ENCODE measurements at places on chromosomes 6 and 20. TPM values are rescaled to one million over a fixed set of nuclear protein-coding genes. Genes with fewer than 3 reads are reported as not detected.

RBPJL gene
- not detected for total RNA-seq

HLA-F gene
- 717 TPM for total RNA-seq

TREM1 gene
- not detected for total RNA-seq

DNA sequence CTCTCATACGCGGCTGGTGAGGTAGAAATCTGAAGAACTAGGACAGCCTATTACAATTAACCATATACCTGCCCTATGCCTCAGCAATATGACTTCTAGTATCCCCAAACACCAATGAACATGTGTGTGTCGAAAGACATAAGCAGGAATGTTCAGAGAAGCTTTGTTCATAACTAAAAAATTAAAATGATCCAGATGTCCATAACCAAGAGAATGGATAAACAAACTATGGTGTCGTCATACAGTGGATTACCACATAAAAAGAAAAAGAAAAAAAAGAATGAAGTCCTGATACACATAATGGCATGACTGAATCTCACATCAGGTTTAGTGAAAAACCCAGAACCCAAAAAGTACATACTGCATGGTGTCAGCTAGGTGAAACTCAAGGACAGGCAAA is 73.9 kb downstream of the MDN1 start:
- DNase-seq, result no peak

DNA sequence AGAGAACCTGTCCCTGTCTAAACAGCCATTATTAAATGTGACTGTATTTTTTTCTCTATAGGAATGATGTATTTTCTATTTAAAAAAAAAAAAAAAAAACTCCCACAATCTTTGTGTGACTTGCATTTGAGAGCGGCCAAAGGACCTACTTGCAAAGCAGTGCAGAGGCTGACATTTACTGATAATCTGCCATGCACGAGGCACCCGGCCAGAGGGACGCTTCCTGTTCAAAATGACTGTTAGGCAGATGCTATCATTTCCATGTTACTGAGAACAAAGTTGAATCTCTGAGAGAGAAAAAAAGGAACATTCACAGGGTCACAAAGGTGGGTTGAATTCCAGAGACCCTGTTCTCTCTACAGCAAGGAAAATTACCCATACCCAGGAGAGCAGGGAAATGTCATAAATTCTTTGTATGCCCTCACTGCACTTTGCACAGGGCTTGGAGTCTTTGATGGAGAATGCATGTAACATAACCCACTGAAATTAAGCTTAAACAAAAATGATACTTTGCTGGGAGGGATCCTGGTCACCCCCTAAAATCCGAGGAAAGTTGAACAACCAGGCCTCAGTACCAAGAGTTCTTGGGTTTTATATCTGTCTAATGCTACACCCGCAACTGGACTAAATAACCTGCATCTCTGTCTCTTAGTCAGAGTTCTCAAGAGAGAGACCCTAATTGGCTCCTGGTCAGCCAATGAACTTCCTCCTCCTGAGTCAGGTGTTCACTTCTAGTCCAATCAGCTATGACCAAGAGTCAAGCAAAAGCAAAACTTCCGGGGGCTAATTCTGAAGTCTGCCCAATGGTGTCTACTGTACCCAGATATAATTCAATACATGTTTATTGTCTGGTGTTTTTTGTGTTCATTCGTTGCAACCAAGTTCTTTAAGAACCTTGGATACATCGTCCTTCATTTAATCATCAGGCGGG is 61.2 kb downstream of the GCLC start:
- DNase-seq, result no peak

DNA sequence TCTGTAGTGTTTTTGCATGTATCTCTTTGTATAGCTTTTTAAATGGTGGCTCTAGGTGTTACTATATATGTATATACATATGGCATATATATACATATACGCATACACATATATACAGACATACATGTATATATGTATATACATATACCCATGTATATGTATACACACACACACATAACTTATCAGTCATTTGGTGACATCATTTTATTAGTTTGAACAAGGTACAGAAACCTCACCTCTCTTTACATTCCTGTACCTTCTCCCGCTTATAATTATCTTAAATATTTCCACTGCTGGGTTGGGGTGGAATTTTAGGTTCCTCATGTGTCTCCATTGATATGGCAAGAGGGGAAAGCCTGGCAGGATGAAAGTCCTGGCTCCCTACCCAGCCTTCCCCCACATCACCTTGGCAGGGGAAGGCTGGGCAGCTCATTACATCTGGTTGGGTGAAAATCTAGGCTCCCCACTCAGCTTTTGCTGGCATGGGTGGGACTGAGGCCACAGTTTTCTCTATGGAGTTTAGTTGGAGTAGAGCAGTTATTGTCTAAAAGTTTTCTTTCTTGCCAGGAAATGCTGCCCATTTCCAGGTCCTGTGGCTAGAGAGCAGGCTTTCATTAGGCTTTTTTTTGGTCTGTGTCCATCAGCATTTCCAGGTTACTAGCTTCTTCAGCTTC is 7.6 kb downstream of the GLO1 start:
- no peak for DNase-seq

DNA sequence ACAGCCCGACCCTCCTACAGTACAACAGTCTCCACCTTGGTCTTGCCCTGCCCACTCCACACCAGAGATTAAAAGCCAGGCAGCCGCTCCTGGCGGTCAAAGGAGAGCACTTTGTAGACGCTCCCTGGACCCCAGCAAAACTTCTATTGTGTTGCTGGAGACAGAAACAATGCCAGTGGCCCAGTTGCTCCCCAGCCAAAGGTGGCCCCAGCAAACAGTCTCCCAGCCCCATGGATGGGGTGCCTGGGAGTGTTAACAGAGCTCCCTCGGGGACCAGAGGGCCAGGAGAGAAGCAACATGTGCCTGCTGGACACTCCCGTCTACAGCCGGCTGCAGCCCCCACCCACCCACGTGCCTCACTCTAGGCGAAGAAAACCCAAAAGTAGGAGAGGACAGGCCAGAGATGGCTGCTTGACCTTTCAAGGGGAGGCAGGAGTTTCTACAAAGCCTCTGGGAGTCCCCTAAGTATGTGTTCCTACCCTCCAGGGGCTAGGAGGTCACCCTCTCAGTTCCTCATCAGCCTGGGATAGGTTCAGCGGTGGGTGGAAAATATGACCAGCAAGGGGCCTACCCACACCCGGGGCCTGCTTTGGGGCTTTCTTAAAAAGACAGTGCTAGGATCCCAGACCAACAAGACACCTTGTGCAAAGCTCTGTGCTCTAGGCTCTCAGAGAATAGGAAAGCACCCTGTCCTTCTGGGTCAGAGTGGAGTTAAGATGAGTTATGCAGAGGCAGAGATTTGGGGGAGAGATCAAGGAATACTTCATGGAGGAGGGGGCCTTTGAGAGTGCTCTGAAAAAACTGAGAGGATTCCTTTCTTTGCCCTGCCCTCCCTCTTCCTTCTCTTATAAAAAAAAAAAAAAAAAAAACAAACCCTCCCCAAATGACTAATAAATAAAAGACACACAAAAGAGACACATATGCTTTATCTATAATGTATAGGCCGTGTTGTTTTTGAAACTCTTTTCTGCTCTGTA is 19.0 kb upstream of the PREX1 start:
- DNase-seq, result no peak

GRCh38 chr6:19349429-19349828 is 487.7 kb upstream of the ID4 start:
- no peak for DNase-seq

GRCh38 chr20:10596710-10597121 is 77.1 kb downstream of the JAG1 start:
- no peak for DNase-seq

DNA sequence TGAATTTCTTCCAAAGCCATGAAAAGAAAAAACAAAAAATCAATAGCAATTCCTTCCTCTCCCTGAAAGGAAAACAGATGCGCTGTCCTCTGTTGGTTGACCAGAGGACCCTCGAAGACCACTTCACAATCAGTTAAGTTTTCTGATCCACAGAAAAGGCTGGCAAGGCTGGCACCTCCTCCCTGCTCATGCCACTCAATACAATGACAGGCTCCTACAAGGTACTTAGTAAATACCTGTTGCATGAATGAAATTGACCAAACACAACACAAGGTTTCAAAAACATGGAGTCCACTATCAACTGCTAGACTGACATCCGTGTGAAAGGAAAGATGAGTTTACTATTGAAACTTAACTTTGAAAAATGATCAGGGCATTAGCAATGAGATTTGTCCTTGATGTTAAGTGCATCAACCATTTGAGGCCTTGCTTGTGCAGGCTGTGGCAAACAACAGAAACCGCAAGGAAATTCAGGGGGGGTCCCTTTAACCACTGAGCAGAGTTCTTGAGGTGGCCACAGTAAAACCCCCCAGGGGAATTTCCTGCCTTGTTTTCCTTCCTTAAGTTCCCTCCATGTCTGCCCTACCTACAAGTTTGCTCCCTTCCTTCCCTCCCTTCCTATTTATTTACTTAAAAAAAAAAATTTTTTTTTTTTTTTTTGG is 27.9 kb upstream of the RTF2 start:
- DNase-seq, result peak; percentile 64

DNA sequence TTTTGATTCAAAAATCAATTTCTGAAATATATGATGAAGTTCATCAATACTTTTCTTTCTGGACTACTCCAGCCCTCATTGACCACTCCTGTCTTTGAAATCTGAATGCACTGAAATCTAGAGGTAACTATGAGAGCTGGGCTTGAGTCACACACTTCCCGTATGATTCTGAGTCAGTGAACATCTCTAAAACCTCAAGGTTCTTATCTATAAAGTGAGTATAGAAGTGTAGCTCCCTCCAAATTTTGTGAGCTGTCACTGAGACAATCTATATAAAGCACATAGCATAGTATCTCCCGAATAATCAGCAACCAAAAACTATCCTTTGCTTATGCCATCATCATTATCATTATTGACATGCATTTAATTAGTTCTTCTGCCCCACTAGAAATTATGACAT is 182.4 kb downstream of the TSHZ2 start:
- DNase-seq, result no peak

- DNase-seq, result no peak
Measured at GRCh38 chr20:53736757-53737395, 143.2 kb upstream of the ZNF217 start.

- DNase-seq, result no peak
Measured at GRCh38 chr6:15062516-15063252, 183.2 kb upstream of the JARID2 start.

- DNase-seq, result no peak
Measured at GRCh38 chr6:153947808-153948447, 91.1 kb upstream of the OPRM1 start.

DNA sequence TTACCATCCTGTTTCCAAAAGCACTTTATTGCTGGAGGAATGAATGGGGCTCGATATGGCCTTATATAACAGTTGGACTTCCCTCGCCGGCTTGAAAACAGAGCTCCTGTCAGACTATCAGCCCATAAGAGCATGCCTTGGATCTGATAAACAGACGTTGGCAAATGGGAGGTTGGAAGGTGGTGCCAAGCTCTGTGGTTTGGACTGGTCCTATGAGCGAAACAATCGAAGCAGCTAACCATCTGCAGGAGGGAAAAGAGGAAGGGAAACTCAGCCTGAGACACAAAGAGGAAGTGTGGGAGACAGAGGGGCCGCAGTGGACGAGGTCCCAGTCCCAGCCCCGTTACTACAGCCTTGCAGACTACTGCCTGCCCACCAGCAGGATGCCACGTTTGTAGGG is 92.9 kb downstream of the TFAP2C start:
- no peak for DNase-seq

DNA sequence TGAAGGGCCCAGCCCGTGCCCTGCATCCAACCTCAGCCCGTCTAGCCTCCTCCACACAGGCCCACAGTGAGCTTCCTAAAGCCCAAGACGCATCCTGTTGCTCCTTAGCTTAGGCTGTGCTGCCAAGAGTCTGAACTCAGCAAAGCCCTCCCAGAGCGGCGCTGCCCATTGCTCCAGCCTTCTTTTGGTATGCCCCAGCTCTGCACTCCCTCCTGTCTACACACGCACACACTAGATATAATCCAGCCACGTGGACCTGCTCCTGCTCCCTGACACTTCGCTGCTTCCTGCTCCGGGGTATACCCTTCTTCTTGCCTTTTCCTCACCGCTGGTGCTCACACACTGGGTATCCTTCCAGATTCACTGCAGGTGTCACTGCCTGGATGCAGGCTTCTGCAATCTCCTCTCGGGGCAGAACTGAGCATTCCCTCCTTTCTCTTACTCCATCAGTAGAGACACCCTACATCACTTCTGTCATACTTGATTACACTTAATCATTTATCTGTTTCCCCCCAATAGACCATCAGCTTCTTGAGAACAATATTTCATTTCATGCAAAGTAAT is 23.8 kb downstream of the GABRR2 start:
- no peak for DNase-seq

DNA sequence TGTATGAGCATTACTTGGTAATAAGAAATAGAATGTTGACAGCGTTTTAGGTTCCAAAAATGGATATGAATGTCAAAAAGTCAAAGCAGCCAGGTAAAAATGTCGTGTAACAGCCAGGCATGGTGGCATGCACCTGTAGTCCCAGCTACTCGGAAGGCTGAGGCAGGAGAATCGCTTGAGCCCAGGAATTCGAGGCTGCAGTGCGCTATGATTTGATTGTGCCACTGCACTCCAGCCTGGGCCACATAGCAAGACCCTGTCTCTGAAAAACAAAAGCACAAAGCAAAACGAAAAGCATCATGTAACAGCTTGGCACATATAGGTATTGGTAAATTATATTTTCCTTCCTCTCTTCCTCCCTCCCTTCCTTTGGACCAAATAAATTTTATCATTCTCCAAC is 16.2 kb upstream of the FOXP4 start:
- no peak for DNase-seq

DNA sequence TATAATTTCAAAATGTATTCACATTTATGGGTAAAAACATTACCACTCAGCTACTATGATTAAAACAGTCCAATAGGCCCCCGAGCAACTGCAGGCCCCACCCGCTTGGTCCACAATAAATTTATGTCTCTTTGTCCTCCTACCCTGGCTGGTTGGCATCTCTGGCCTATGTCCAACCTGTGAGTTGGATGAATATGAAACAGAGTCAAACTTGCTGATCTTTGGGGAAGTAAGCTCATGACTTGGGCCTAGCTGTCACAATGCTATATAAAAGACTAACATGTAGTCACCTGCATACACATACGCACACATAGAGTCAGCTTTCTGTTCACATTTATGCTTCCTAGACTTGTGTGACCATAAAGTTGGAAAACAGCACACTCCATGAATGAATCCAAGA is 20.5 kb downstream of the MAP7 start:
- no peak for DNase-seq

DNA sequence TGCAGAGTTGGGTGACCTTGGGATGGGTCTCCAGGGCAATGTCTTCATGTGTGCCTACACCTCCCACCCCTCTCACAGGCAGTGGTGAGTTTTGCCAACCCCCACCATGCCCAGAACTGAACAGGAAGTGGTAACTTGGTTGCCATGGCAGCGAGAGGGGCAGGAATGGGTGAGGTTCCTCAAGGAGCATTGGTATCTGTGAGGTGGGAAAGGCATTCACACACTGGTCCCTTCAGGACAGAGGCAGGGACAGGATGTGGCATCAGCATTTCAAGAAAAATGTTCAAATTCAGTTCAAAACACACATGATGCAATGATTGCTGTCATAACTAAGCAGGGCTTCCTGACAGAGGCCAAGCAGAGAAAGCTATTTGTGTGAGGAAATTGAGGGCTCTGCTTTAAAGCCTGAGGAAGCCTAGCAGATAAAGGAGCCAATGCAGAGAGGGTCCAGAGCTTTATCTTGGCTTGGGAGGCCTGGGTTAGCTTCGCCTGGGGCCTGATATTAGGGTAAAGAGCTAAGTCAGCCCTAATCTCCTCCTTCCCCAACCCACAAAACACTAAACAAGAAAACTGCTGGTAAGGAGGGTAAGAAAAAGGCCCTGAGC is 551 bp downstream of the TREML2 start:
- peak; percentile 14 for DNase-seq

GRCh38 chr6:113313841-113314240 is 543.3 kb upstream of the MARCKS start:
- DNase-seq, result no peak

- DNase-seq, result peak; percentile 81
Measured at GRCh38 chr6:30730601-30731435, 10.7 kb downstream of the TUBB start.
